BE2C (cell line): ENCODE measurements at places on chromosomes 1 and 21.

DNA sequence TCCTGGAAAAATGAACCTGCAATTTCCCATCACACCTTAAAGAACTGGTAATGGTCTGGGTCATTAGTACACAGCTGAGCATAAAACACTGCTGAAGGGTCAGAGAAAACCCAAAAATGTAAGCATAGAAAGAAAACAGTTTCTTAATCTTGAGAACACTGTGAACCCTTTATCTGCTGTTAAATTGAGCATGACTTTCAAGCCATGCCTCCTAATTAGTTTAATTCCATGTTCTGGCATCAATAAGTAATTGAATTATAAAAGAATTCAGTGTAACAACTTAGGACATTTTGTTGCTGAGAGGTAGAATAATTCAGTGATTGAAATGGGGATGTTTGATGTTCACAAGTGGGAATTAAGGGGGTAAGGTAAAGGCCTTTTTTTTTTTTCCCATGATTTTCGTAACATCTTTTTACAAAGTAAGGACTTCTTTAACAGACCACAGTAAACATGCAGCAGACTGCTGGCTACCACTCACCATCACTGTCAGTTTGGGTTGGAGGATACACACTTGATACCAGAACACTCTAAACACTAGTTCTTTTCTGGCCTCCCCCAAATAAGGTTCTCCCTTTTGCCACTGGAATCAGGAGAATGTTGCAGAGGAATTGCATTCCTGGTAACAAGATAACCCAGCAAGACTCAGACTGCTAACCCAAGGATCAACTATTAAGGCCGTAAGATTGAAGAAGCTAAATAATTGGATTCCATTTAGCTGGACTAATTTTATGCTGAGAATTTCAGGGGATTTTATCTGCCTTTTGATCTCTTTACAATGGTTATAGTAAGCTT, 3.0 kb downstream of the RWDD3 start:
- DNase-seq: no peak

DNA sequence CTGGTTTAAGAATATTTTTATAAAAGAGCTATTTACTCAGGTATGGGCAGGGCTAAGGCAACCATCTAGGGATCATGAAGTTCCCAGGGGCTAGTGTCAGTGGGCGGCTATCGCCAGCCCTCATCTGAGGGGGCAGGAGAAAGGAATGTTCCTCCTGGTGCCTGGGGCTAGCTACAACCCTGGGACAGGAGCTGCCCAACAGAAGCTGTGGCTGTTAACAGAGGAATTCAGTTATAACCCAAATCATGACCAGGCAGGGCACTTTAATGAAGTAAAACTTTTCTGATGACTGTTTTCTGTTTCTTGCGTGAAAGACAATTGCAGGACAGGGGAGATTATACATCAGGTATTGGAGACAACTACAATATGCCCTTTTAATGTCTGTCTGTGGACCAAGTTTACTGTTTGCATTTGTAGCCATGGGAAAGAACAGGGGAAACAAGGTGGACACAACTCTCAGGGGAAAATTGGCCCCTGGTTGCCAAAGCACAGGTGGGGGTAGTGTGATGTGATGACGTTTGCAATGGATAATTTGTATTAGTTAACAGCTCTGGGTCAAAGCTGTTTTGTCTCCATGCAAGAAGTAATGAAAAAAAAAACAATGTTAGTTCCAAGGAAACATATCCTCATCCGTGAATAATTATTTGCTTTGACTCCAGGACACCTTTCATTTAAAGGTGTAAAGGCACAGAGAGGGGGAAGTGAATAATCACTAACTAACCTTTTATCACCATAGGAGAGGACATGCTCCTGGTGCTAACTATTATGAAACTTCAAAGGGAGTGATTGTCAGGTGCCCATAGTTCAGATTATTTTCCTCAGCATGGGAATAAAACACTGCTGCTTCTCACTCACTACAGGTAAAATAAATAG, 105.2 kb downstream of the TSEN15 start:
- DNase-seq: no peak

- no peak for DNase-seq
Measured at GRCh38 chr1:227437495-227438008, 119.3 kb upstream of the CDC42BPA start.

GRCh38 chr1:219659005-219659600, 46.2 kb upstream of the ZC3H11B start:
- DNase-seq: no peak
